Activated CD8-positive, alpha-beta T cell treated with anti-CD3 and anti-CD28 coated beads, Interleukin-2, amount 10 ng/mL, durations not matched to agents 7 days and 5 days (primary cell): ENCODE measurements at places on chromosomes 1 and 21. TPM values are rescaled to one million over a fixed set of nuclear protein-coding genes. Genes with fewer than 3 reads are reported as not detected.

DNA sequence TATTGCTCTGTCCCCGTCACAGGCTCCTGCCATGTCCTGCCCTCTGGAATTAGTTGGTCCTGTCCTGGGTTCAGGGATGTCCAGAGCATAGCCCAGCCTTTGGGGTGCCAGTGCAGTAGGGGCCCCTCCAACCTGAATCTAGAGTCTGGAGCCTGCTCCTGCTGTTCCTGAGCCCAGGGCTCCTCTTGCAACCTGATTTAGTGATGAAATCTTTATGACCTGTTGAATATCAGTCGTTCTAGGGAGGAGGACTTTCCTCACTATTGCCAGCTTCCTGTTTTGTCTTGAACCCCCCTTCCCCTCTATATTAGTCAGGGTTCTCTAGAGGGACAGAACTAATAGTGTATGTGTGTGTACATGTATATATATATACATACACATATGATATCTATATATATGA lies 42.5 kb upstream of the STUM start:
- H3K36me3 ChIP-seq, result no peaks in the 10 kb centered on the region
- no peak for DNase-seq
- H3K27ac ChIP-seq, result no peak overlapping the region

DNA sequence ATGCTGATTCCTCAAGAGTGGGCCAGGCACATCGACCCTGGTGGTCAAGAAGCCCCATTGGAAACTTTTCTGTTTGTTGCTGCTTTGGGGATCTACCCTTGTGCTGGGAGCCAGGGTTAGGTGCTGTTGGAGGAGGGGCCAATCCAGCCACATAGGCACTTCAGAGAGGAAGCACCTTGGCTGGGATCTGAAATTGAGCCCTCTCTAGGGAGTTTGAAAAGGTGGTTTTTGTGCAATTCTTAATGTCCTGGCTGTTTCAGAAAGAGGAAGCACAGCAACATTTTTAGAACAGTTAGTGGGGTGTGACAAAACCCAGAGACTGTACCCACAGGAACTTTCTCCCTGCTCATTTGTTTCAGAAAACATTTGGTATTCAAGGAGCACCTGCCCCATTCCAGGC lies 17.2 kb upstream of the BEND5 start:
- no peak overlapping the region for H3K27ac ChIP-seq
- no peak for DNase-seq
- peaks cover 5% of the 10 kb centered on the region for H3K4me1 ChIP-seq

DNA sequence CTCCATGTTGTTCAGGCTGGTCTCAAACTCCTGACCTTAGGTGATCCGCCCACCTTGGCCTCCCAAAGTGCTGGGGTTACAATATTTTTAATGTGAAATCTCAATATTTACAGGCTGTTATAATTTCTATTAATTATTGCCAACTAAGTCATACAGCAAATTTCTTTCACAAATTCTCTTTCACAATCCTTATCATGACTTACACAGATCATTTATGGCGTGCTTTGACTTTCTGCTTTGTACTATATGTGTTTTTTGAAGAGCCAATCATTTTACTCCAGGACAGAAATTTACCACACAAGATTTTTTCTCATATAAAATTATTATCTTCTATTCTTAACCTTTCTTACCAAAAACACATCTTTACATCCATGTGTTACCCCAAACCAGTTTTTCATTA lies 1729.9 kb downstream of the NCAM2 start:
- no peak overlapping the region for H3K4me3 ChIP-seq
- H3K27ac ChIP-seq, result no peak overlapping the region
- H3K27me3 ChIP-seq, result no peaks in the 10 kb centered on the region
- no peaks in the 10 kb centered on the region for H3K36me3 ChIP-seq

DNA sequence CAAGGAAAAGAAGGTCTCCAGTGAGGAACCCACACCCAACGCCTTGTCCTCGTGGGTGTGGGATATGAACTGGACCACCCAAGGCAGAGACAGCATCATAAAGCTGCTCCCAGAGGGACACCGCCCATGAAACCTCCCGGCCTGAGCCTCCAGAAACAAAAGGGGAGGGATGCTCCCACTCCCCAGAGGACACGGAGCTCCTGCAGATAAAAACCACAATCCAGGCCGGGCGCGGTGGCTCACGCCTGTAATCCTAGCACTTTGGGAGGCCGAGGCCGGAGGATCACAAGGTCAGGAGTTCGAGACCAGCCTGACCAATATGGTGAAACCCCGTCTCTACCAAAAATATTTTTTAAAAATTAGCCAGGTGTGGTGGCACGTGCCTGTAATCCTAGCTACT lies 66.4 kb downstream of the CHD5 start:
- H3K4me3 ChIP-seq, result no peak overlapping the region
- no peaks in the 10 kb centered on the region for H3K36me3 ChIP-seq
- H3K27ac ChIP-seq, result no peak overlapping the region
- peaks cover 19% of the 10 kb centered on the region for H3K27me3 ChIP-seq
- no peaks in the 10 kb centered on the region for H3K4me1 ChIP-seq

DNA sequence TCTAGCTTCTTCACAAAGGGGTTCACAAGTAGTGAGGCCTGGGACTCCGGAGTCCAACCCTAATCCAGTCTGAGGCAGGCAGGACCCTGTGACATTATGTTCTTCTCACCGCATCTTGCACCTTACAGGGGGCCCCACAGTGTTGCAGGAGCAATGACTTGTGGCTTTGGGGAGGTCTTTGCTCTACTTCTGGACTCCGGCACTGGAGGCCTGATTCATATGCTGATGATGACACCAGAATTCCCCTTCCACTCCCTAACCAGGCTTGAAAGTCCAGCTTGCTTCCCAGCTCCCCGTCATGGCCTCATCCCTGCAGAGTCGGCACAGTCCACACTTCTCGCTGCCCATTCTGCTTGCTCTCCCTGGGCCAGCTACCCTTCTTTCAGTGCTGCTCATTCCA lies 96.3 kb upstream of the SLC44A3 start:
- peaks cover 13% of the 10 kb centered on the region for H3K4me1 ChIP-seq
- H3K36me3 ChIP-seq, result no peaks in the 10 kb centered on the region
- no peak overlapping the region for H3K27ac ChIP-seq

GRCh38 chr1:238475712-238476111 lies 585.0 kb upstream of the ZP4 start:
- DNase-seq, result no peak
- no peak overlapping the region for H3K27ac ChIP-seq
- no peaks in the 10 kb centered on the region for H3K36me3 ChIP-seq
- no peak overlapping the region for H3K4me3 ChIP-seq
- H3K27me3 ChIP-seq, result no peaks in the 10 kb centered on the region

- DNase-seq, result peak; percentile 73
- peaks cover 32% of the 10 kb centered on the region for H3K36me3 ChIP-seq
- no peak overlapping the region for H3K4me3 ChIP-seq
- H3K27me3 ChIP-seq, result no peaks in the 10 kb centered on the region
- H3K4me1 ChIP-seq, result peaks cover 58% of the 10 kb centered on the region
- H3K27ac ChIP-seq, result no peak overlapping the region
Observed at GRCh38 chr21:14737922-14738321, 191.8 kb upstream of the SAMSN1 start.

GRCh38 chr1:201254625-201255478 lies 28.5 kb upstream of the PKP1 start:
- H3K27ac ChIP-seq, result no peak overlapping the region
- no peak overlapping the region for H3K4me3 ChIP-seq
- DNase-seq, result peak; percentile 74
- H3K27me3 ChIP-seq, result no peaks in the 10 kb centered on the region
- no peaks in the 10 kb centered on the region for H3K36me3 ChIP-seq

DNA sequence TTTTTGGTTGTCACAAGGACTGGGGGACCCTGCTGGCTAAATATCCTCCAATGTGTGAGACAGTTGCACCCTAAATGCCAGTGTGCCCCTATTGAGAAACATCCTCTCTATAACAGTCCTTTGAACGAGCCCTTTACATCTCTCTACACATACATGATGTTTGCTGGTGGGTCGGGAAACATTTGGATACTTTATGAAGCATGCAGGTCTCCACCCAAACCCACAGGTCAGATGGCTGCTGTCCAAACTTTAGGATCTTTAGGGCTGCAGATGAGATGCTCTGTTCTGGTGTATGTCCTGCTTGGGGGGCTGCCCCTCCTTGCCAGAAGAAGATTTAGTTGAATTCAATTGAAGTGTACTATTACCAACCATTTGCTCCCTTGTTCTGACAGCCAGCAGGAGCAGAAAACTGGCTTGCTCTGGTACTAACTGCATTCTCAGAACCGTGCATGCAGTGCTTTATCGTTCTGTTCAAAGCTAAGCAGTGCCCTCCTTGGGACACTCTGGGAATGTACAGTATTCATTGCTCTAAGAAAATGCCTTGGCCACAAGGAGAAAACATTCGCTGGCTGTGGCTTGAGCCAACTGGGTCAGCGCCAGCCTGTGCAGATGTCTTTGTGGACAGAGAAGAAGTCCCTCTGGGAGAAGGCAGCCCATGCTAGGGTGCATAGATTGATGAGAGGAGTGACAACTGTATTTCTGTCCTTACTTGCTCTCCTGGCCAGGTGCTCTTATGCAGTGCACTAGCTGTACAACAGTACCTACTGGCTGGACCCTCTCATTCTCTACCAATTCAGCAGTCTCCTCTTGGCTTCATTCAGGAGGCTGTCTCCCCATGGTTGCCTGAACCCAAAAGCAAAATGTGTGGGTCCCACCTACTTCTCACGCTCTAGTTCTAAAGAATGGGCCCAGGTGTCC lies 61.4 kb upstream of the DIRAS3 start:
- no peak overlapping the region for H3K4me3 ChIP-seq
- peaks cover 3% of the 10 kb centered on the region for H3K27me3 ChIP-seq
- H3K4me1 ChIP-seq, result no peaks in the 10 kb centered on the region

- no peaks in the 10 kb centered on the region for H3K36me3 ChIP-seq
- DNase-seq, result no peak
- no peaks in the 10 kb centered on the region for H3K27me3 ChIP-seq
- H3K4me3 ChIP-seq, result no peak overlapping the region
- H3K27ac ChIP-seq, result no peak overlapping the region
- H3K4me1 ChIP-seq, result no peaks in the 10 kb centered on the region
Observed at GRCh38 chr21:19844334-19844733, 1153.9 kb upstream of the NCAM2 start.

- no peaks in the 10 kb centered on the region for H3K27me3 ChIP-seq
- H3K27ac ChIP-seq, result no peak overlapping the region
- H3K36me3 ChIP-seq, result no peaks in the 10 kb centered on the region
- H3K4me1 ChIP-seq, result no peaks in the 10 kb centered on the region
Observed at GRCh38 chr1:221310180-221310579, 430.9 kb downstream of the HLX start.

- H3K36me3 ChIP-seq, result no peaks in the 10 kb centered on the region
- no peak overlapping the region for H3K27ac ChIP-seq
Observed at GRCh38 chr1:81738875-81739274, 61.9 kb upstream of the ADGRL2 start.

- no peaks in the 10 kb centered on the region for H3K36me3 ChIP-seq
- no peak overlapping the region for H3K27ac ChIP-seq
- peaks cover 8% of the 10 kb centered on the region for H3K4me1 ChIP-seq
Observed at GRCh38 chr1:234751678-234752077, 141.7 kb upstream of the IRF2BP2 start.

DNA sequence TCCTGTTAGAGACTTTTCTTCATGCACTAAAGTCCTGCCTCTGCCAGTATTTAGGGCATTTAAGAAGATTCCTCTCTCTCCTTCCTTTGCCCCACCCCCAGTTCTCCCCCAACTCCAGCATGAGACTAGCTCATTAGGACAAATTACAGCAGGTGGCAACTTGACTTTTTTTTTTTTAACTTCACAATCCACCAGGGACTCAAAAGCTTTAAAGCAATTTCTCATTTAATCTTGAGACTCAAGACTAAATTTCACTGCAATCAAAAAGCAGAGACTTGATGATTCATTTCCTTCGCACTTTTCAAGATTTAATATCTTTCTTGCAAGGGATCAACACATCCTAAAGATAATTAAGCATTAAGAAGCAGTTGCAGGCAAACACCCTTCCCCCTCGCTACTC lies 74.9 kb downstream of the WLS start:
- DNase-seq, result no peak
- H3K27ac ChIP-seq, result no peak overlapping the region
- no peaks in the 10 kb centered on the region for H3K4me1 ChIP-seq
- H3K27me3 ChIP-seq, result peaks cover 2% of the 10 kb centered on the region
- H3K4me3 ChIP-seq, result no peak overlapping the region

DNA sequence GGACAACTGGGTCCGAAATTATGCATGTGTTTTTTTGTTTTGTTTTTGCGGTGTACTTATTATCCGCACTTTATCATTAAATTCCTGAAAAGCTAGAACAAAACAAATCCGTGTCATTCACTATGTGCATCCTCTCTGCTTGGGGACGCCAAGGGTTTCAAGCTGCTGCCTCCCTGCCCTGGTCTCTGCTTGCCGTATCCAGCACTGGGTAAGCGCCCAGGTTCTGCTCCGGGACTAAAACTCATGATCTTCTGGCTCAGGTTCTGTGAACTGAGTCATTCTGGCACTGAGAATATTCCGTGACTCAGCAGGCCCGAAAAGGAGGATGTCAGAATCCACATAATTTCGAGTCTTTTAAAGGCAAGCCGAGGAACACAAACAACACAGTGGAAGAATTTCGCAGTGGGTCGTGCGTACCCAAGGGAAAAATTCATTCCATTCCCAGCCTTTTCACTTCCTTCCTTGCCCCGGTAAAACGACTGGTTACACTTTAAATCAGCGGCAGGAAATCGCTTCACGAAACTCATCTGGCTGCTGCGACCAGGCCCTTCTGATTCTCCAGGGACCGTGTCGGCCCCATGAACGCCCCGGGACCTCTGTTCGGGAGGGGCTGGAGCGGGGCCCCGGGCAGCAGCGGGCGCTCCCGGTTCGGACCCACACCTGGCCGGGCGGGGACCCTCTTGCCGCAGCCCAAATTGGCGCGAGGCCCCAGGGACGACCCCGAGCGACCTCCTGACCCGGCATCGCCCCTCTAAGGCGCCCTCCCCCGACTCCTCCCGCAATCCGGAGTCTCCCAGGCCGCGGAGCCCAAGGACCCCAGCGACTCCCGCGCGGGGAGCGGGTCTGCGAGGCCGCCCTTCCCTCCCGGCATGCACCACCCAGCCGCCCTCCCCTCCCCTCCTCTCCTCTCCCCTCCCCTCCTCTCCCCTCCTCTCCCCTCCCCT lies 746 bp upstream of the LAMC1 start:
- H3K27me3 ChIP-seq, result peaks cover 56% of the 10 kb centered on the region
- peaks cover 11% of the 10 kb centered on the region for H3K4me1 ChIP-seq
- peak overlapping the region; percentile 42 for H3K4me3 ChIP-seq
- no peaks in the 10 kb centered on the region for H3K36me3 ChIP-seq
- no peak overlapping the region for H3K27ac ChIP-seq

GRCh38 chr1:110408488-110408887 lies 994 bp upstream of the LAMTOR5 start:
- H3K4me3 ChIP-seq, result peak overlapping the region; percentile 100
- no peak for DNase-seq
- H3K27ac ChIP-seq, result peak overlapping the region; percentile 15
- H3K4me1 ChIP-seq, result peaks cover 28% of the 10 kb centered on the region
- no peaks in the 10 kb centered on the region for H3K27me3 ChIP-seq

DNA sequence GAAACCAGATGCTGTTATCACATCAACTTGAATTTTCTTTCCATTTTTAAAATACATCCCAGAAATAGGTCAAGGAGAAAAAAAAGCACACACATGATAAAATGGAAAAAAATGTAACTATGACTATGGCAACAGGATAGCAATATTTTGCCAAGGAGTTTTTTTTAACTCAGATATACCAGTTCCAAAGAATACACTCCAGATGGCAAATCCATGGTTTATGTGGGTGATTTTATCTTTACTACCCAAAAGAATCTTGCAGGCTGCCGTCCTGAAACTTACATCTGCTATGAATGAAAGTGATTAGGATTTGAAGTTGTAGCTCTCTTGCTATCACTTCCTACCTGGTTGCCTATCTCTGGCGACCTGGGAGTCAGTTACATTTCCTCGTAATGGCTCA lies 91.0 kb upstream of the PLPPR4 start:
- no peak for DNase-seq
- no peaks in the 10 kb centered on the region for H3K36me3 ChIP-seq

The FAM89A gene
- 6.1 TPM for total RNA-seq

The VSIG8 gene
- total RNA-seq, result not detected

The AMY1B gene
- total RNA-seq, result not detected

The PLPP3 gene
- total RNA-seq, result not detected
